ENCODE measurements at places on chromosomes 11 and 22.
A peak's percentile ranks its signal among the peaks of the same experiment; 100 is the strongest.

DNA sequence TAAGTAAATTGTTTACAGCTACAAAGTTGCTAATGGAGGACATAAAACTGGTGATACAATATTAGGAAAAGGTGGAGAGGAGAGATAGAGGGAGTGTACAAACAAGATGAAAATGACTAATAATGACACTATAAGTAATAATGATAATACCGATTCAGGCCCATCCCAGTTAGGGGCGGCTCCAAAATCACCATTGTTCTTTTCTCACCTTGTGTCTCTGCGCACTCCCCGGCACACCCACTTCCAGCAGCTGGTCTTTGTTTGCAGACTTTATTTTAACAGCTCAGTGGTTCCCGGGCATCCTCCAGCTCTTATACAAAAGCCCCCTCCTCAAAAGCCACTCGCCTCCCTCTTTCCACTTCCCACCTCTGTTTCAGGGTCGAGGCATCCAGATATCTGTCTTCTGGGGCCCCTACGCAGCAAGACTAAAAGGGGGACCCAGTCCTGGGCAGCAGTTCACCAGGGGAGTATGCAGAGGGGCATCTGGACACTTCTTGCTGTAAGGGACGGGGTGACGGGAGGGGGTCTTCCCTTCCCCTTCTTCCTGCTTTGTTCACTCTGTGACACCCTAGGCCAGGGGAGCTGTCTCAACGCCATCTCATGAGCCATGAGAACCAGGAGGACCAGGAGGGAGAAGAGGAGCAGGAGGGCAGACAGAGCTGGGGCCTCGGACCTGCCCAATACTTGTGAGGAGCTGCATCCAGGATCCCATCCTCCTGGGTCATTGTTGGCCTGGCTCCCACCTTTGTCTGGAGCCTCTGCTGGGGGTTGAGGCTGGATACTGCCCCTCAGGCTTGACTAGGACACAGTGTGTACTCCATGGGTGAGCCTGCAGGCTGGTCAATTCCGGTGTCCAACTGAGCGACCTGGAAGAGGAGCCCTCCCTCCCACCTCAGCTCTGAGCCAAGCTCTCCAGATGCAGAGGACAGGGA lies 2.7 kb downstream of the APOL2 start:
- DNase-seq: no peak

- no peak for DNase-seq
Measured at GRCh38 chr11:118126082-118126838, 26.4 kb downstream of the SCN4B start.

GRCh38 chr11:44453871-44454270 lies 111.6 kb upstream of the CD82 start:
- DNase-seq: no peak

DNA sequence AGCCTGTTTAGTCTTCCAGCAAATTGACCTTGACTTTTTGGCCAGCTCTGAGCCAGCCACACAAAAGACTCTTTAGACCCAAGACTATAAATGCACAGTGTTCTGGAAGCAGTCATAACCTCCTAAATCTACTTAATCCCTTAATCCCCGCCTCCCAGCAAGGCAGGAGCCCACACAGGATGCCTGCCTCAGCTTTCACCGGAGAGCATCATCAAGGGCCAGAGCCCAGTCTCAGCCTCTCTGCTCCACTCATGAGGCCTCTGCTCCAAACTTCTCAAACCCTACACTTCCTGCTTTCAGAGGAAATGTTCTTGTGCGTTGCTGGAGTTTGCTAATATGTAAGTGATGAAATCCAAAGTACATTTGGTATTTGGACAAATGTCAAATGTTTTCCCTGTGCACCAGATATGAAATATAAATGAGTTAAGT lies 57.9 kb upstream of the FSHB start:
- DNase-seq: no peak

GRCh38 chr11:8338138-8338537 lies 74.5 kb upstream of the LMO1 start:
- peak; percentile 24 for DNase-seq

DNA sequence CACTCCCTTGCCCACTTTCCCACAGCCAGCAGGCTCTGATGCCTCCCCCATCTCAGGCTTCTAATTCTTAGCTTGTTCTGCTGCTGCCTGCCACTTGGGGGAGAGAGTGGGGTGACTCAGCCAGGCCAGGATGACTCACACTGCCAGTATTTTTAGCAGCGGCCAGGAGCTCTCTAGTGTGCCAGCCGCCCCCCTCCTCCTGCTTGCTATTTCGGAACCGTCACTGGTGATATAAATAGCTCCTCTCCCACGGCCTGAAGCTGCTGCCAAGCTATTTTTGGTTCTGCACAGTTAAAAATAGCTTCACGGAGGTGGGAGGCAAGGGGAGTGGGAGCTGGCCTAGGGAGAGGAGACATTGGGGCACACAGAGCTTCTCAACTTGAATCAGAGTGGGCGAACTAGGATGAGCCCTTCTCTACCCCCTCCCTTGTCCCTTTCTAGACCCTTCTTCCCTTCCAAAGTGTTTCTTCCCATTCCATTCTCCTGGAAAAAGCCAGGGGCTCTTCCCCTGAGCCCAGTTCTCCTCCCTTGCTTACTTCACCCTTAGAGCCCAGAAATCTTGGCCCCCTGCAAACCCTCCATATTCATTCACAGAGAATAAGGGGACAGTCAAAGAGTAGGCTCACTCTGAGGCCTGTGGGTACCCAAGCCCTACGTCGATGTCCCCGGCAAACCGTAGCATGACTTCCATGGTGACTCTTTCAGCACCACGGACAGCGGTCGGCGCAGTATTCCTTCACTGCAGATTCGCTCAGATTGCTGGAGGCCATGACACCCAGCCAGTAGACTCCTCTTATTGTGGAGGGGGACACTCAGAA lies 2.5 kb upstream of the NPAS4 start:
- peak; percentile 11 for DNase-seq

DNA sequence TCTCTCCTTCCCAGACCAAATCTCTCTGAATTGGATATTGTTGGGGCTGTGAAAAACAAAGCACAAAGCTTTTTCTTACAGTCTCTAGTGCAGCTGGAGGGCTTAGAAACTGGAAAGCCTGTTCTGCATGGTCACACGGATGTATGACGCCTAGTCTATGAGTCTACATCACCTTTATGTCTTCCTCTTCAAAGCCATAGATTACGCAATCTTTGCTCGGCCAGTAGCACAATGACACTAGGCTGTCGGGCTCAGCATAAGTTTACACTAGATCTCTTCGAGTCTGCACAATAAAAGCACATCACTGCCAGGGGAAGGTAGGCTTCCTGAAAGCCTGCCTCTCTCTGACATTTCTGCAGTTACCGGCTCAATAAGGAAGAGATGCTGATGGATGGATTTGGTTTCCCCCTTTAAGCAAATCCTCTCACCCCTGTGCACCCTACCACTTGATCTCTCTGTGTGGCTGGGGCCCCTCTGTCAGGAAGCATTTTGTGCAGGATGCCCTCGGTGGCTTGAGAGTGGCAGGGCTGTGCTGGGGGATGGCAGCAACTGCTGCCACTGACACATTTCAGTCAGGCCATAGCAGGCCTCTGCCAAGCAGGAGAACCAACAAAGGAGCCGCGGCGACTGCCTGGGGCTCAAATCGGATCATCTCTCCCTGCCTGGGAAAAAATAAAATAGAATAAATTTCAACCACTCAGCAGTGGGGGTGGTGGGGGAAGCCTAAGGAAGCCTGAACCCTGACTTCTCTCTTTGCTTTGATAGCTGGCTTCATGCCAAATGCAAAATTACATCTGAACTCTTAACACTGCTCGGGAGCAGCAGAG lies 1272.8 kb downstream of the LRRC4C start:
- DNase-seq: peak; percentile 15

GRCh38 chr11:128737704-128738103 lies 43.8 kb downstream of the FLI1 start:
- no peak for DNase-seq

GRCh38 chr11:71442880-71443279 lies 5.3 kb downstream of the DHCR7 start:
- no peak for DNase-seq

DNA sequence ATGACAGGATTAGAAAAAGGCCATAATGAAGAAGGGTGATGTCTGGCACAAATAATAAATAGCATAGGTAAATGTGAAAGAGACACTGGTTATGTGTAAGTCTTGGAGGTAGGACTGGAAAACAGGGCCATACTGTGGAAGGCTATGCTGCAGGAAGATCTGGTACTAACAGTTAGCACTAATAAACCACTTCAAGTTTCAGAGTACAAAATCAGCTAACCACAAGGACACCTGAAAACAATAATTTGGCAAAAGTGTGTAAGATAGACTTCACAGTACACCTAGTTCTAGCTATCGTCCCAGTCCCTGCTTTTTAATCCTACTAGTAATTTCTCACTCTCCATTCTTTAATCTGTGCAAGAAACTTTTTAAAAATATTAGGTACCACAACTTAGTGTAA lies 44.3 kb downstream of the CWF19L2 start:
- DNase-seq: no peak

DNA sequence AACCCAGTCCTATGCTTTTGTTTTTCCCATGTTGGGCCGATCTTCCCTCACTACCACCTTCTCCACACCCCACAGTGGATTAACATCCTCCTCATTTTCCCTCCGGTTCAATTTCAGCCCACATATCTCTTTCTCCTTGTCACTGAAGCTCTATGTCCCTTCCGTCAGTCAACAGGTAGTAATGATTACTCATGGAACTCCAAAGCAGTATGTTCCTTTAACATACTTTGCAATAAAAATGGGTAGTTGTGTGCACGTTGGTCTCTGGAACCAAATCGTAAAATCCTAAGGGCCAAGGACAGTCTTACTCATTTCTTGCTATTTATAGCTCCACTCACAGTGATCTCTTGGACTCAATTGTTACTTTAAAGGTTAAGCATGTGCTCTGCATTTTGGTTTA lies 20.2 kb downstream of the AMOTL1 start:
- no peak for DNase-seq

- no peak for DNase-seq
Measured at GRCh38 chr11:104853276-104853675, 45.0 kb downstream of the CASP12 start.

DNA sequence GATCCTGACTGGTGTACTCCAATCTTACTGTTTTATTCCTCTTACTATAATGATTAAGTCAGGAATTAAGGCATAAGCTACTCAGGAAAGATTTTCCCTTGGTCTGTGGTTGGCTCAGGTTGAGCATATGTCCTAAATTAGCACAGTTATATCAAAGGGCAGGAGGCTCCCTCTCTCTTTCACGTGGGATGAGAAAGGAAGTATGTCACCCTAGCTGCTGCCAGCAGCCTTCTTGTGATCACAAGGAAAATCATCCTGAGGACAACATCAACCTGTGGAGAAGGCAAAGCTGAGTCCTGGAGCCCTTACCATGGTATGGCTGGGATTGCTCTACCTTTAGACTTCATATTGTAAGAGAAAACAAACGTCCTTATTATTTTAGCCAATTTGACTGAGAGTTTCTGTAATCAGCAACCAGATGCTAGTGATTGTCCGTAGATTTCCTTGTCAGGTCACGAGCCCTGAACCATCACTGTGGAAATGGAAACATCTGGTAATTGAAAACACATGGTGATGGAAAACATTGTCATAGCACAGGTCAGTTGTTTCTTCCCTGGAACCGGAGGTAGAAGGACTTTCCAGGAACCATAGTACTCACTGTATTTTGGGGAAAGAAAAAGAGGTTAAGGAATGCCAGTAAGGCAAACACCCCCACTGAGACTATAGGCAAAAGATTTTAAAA lies 40.6 kb upstream of the DEUP1 start:
- DNase-seq: no peak

DNA sequence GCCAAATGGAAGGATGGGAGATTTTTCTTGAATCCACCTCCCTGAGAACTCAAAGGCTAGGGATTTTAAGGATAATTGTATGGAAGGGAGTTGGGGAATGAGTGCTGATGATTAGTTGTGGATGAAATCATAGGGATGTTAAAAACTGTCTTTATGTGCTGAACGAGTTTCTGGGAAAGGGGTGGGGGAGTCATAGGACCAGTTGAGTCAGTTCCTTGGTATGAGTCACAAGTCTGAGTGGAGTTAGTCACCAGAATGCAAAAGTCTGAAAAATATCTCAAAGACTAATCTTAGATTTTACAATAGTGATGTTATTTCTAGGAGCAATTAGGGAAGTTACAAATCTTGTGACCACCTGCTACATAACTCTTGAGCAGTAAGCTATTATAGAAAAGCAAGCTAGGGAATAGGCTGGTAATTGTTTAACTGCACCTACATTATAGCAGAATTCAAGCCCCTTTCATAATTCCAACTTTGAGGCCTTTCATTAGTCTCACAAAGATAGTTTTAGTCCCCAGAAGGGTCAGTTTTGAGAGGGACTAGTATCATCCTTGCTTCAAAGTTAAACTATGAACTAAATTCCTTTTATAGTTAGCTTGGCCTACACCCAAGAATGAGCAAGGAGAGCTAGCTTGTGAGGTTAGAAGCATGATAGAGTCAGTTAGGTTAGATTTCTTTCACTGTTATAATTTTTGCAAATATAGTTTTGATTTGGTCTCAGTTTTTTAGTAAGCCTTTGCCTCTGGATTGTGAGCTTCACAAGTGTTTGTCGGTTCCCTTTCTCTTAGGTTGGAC lies 668.0 kb downstream of the ETS1 start:
- DNase-seq: no peak

- no peak for DNase-seq
Measured at GRCh38 chr11:118939953-118940598, 14.3 kb upstream of the BCL9L start.

- no peak for DNase-seq
Measured at GRCh38 chr22:50674606-50675552, 2.3 kb downstream of the SHANK3 start.

- no peak for DNase-seq
Measured at GRCh38 chr11:124219126-124219525, 21.8 kb upstream of the OR8G1 start.

DNA sequence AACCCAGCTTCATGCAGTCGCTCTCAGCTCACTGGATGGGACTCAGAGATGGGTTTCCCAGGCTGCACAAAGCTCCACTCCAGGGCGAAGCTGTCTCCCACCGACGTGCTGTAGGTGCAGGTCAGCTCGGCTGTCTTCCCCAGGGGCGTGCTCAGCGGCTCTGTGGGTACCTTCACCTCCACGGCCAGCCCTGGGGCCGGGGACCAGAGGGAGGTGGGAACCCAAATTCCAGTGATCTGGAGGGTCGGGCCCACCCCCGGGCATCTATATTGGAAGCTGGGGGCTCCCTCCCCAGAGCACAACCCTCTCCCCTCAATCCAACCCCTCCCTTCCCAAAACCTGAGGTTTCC lies 689 bp downstream of the VSIG2 start:
- no peak for DNase-seq

DNA sequence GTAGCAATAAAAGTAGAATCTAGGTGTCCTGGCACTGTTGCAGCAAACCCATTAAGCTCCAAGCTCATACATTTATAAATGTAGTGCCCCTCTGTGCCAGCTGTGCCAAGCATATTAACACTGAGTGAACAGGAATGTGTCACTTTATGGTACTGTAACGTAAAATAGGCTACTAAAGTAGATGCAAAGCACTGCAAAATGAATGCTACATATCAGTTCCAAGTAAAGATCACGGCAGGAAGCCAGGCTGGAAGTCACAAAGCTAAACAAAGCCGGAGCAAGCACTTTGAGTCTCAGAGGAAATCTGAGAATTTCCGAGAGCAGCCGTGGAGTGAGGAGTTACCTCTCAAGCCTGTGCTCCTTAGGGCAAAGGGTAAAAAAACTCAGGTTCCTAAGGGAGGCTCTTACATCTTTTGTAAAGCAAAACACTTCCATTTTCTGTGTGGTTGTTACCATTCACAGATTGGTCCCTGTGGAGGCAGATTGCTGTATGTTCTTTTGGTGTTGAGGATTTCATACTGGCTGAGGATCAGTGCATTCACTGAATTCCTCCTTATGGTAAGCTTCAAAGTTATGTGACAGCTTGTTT lies 85.7 kb downstream of the WNT11 start:
- no peak for DNase-seq

Measured in NCI-H1092 (cell line).